ENCODE measurements at places on chromosomes 7 and 10.

GRCh38 chr10:133347710-133348517 is 741 bp downstream of the PRAP1 start:
- H3K36me3 ChIP-seq = no peaks in the 10 kb centered on the region
- H3K4me3 ChIP-seq = no peak overlapping the region
- DNase-seq = no peak
- H3K4me1 ChIP-seq = no peaks in the 10 kb centered on the region

DNA sequence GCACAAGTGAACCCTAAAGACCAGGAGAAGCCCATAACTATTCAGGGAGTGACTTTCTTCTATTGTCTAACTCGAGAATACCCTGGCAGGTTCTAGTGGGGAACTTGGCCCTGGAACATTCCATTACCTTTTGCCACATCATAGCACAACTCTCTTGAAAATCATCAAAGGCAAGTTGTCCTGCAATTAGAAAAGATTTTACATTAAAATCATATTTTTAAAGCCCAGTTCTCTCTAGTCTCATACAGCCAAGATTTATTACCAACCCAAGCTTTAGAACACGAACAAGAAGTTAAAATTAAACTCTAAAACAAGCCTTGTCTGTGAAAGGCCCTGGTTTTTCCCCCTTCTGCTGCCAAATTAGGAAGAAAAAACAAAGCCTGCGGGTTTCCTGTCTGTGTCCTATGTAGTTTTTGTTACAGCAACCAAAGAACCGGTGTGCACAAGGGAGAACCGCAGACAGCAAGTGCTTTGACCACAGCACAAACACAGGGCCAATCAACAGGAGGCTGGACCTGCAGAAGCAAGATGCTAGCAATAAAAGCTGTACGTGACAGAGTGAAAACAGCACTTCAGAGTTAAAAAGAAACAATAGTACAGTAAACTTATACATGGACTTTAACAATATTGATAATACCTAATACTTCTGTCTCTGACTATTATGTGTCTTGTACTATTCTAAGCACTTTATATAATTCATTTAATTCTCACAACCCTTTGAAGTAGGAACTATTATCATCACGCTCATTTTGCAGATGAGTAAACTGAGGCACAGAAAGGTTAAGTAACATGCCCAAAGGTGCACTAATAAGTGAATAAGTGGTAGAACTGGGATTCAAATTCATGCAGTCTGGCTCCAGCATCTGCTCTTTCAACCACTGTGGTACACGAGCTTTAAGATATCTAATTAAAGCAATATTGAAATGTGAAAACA is 65.8 kb downstream of the STK17A start:
- DNase-seq = peak; percentile 73
- peaks cover 58% of the 10 kb centered on the region for H3K4me1 ChIP-seq
- no peaks in the 10 kb centered on the region for H3K27me3 ChIP-seq
- peak overlapping the region; percentile 99 for H3K27ac ChIP-seq

DNA sequence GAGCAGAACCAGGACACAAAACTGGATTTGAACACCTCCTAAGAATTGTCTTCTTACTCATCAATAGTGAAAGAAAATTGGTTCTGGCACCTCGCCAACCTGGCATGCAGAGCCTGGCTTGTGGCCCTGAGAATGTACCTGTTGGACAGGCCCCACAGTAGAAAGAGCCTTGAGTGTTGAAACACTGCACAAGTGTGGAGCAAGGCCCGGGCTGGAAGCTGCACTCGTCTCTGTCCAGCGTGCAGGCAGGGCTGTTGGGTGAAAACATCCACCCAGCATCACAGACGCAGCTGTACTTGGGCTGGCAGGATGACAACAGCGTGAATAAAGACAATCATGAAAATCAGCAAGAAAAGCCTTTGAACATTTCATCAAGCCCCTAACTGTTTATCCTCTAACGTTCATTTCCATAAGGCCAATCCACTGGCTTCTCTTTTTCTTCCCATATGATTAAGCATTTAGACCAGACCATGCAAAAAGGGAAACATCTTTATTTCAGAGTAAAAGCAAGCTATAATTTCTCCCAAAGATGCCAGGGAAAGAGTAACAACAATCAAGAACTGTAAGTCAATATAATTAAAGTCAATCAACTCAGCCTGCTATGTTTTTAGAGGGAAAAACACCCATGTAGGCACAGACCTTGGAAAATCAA is 15.6 kb downstream of the CUBN start:
- DNase-seq = peak; percentile 76
- H3K27me3 ChIP-seq = no peaks in the 10 kb centered on the region
- no peaks in the 10 kb centered on the region for H3K36me3 ChIP-seq
- peaks cover 13% of the 10 kb centered on the region for H3K4me1 ChIP-seq

DNA sequence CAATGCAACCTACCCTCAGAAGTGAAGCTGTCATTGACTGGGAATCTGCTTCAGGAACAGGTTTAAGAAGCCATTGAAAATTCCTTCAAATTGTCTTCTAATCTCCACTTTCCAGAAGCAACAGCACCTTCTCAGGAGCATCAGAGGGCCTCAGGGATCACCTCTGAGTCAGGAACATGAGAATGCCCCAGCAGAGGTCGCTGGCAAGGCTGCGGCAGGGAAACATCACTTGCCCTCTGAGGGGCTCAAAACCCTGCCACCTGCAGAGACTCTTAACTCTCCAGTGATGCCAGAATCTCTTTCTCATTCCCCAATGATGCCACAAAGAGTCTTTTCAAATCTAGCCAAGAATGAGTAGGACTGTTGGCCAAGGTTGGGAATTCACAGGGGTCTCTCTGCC is 5.9 kb upstream of the MAPK8 start:
- H3K4me1 ChIP-seq = no peaks in the 10 kb centered on the region
- no peak for DNase-seq
- H3K27me3 ChIP-seq = peaks cover 28% of the 10 kb centered on the region
- no peaks in the 10 kb centered on the region for H3K36me3 ChIP-seq
- H3K27ac ChIP-seq = no peak overlapping the region

GRCh38 chr10:37549054-37549453 is 308.4 kb downstream of the ZNF248 start:
- no peaks in the 10 kb centered on the region for H3K27me3 ChIP-seq
- no peak overlapping the region for H3K27ac ChIP-seq
- H3K4me3 ChIP-seq = no peak overlapping the region
- H3K36me3 ChIP-seq = no peaks in the 10 kb centered on the region
- no peaks in the 10 kb centered on the region for H3K4me1 ChIP-seq
- DNase-seq = no peak

DNA sequence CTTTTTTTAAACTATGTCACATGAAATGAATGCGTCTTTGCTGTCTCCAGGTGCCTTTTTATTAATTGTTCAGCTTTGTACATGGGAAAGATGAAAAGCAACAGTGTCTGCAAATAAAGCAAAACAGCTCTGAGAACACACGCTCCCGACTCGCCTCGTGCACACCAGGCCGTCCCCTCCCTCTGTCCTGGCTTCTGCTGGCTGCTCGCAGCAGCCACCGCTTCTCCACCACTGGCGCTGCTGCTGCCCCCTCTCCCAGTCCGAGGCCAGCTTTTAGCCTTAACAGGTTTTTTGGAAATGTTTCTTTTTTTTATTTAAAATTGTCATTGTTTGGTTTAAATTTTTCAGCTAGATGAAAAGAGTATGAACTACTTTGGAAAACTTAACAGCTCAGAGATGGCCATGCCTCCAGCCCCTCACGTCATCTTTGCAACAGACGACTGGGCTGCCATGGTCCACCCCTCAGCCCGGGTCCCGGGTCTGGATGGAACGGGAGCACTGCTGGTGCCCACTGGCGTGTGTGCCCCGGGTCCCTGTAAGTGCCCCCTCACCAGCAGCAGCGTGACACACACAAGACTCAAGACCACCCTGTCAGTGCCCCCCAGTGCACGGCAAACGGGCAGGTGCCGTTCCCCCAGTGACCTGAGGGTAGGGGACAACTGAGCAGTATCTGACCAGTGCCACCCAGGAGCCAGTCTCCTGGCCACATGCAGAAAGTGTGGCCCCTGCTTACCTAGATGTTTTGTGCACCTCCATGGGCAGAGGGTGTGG is 415.6 kb upstream of the FOXK1 start:
- H3K4me3 ChIP-seq = no peak overlapping the region
- no peak for DNase-seq
- no peaks in the 10 kb centered on the region for H3K27me3 ChIP-seq
- no peak overlapping the region for H3K27ac ChIP-seq
- H3K36me3 ChIP-seq = no peaks in the 10 kb centered on the region

- no peaks in the 10 kb centered on the region for H3K27me3 ChIP-seq
- no peak overlapping the region for H3K27ac ChIP-seq
- H3K36me3 ChIP-seq = no peaks in the 10 kb centered on the region
- H3K4me1 ChIP-seq = no peaks in the 10 kb centered on the region
- no peak overlapping the region for H3K4me3 ChIP-seq
These were observed 11.0 kb downstream of the TBC1D12 start for GRCh38 chr10:94413361-94413760.

- DNase-seq = no peak
- H3K27ac ChIP-seq = no peak overlapping the region
- H3K27me3 ChIP-seq = peaks cover 17% of the 10 kb centered on the region
- H3K4me3 ChIP-seq = no peak overlapping the region
- H3K4me1 ChIP-seq = no peaks in the 10 kb centered on the region
These were observed 8.3 kb upstream of the FOXL3 start for GRCh38 chr7:281637-282036.

DNA sequence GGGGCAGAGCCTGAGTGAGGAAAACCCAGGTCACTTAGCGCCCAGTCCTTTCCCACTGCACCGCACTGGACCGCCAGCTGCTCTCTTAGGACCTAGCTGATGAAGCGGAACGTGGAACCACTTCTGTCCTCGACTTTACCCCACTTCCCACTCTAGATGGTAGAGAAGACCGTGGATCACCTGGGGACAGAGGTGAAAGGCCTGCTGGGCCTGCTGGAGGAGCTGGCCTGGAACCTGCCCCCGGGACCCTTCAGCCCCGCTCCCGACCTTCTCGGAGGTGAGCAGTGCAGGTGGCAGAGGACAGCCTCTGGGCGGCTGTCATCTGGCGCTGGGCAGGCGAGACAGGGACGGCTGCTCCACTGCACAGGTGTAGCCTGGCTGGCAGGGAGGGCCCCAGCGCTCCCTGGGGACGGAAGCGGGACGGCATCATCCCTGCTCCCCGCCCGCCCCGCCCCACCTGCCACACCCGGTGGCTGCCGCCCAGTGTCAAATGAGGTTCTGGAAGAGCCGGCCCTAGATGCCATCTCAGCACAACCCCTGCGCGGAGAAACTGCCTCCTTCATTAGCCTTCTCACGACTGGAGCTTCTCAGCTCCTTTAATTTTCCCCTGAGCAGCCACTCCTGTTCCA is 11.7 kb downstream of the PLAC9 start:
- H3K4me1 ChIP-seq = peaks cover 18% of the 10 kb centered on the region
- no peak overlapping the region for H3K4me3 ChIP-seq
- DNase-seq = peak; percentile 35
- H3K27me3 ChIP-seq = no peaks in the 10 kb centered on the region
- no peak overlapping the region for H3K27ac ChIP-seq
- no peaks in the 10 kb centered on the region for H3K36me3 ChIP-seq

- no peaks in the 10 kb centered on the region for H3K36me3 ChIP-seq
- no peak for DNase-seq
These were observed 154.8 kb downstream of the ADAM12 start for GRCh38 chr10:126233182-126234148.

GRCh38 chr7:28406192-28406591 is 6.1 kb upstream of the CREB5 start:
- no peak for DNase-seq
- H3K36me3 ChIP-seq = no peaks in the 10 kb centered on the region
- peak overlapping the region; percentile 78 for H3K27ac ChIP-seq
- H3K4me3 ChIP-seq = no peak overlapping the region

GRCh38 chr10:100782461-100783244 is 37.3 kb downstream of the PAX2 start:
- no peak for DNase-seq
- H3K4me3 ChIP-seq = no peak overlapping the region
- H3K36me3 ChIP-seq = no peaks in the 10 kb centered on the region
- H3K27ac ChIP-seq = no peak overlapping the region
- H3K27me3 ChIP-seq = peaks cover 34% of the 10 kb centered on the region

- peak overlapping the region; percentile 32 for H3K27ac ChIP-seq
- H3K27me3 ChIP-seq = no peaks in the 10 kb centered on the region
- peaks cover 6% of the 10 kb centered on the region for H3K4me1 ChIP-seq
- no peak overlapping the region for H3K4me3 ChIP-seq
These were observed 271.3 kb upstream of the CACNA2D1 start for GRCh38 chr7:82714883-82715282.

DNA sequence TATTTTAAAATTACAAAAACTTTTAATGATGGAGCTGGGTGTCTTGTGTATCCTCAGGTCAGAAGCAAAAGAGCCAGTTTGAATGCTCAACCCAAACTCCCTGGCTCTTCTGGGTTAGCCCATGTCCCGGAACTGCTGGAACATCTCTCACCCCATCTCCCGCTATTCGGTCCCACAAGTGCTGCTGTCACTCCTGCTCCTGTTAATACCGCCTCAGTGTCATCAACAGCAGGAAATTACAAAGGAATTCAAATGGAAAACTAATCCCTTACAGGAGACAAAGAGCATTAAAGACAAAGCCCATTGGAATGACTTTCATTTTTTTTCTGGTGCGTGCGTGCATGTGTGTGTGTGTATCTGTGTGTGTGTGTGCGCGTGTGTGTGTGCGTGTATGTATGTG is 112.0 kb upstream of the C7orf33 start:
- no peak for DNase-seq
- H3K36me3 ChIP-seq = no peaks in the 10 kb centered on the region
- no peak overlapping the region for H3K4me3 ChIP-seq
- peaks cover 3% of the 10 kb centered on the region for H3K27me3 ChIP-seq

DNA sequence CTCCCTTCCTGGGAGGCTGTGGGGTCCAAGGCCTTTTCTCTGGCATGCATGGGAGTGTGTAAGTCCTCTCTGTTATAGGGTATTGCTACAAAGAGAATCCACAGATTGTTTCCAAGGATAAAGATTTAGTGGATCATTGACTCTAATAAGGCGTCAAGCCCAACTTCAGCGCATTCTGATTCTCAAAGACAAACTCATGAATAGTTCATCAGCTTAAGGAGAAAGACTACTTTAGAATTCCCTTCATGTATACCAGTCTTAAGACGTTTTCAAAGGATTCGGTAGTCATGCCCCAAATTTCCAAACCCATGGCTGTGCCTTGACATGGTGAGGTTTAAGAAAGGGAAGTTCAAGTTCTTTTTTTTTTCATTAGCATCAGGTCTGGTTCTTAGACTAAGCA is 46.6 kb upstream of the ABLIM1 start:
- H3K27ac ChIP-seq = no peak overlapping the region
- no peak overlapping the region for H3K4me3 ChIP-seq
- DNase-seq = no peak
- peaks cover 10% of the 10 kb centered on the region for H3K4me1 ChIP-seq

DNA sequence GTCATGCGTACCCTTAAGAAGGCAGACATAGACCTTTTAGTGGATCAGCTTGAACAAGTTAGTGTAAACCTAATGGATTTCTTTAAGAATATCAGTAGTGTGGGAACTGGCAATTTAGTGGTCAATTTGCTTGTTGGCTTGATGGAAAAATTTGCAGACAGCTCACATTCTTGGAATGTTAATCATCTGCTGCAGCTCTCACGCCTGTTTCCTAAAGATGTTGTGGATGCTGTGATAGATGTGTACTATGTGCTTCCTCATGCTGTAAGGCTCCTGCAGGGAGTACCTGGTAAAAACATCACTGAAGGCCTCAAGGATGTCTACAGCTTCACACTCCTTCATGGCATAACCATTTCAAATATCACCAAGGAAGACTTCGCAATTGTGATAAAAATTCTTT is 103.4 kb downstream of the ABCA13 start:
- no peaks in the 10 kb centered on the region for H3K27me3 ChIP-seq
- no peaks in the 10 kb centered on the region for H3K4me1 ChIP-seq
- H3K36me3 ChIP-seq = no peaks in the 10 kb centered on the region
- H3K4me3 ChIP-seq = no peak overlapping the region
- DNase-seq = peak; percentile 18

GRCh38 chr7:140263277-140263676 is 86.5 kb upstream of the KDM7A start:
- no peaks in the 10 kb centered on the region for H3K36me3 ChIP-seq
- no peaks in the 10 kb centered on the region for H3K4me1 ChIP-seq
- no peak overlapping the region for H3K27ac ChIP-seq
- no peak overlapping the region for H3K4me3 ChIP-seq
- DNase-seq = no peak
- H3K27me3 ChIP-seq = peaks cover 23% of the 10 kb centered on the region

Data from GM23248 (cell line).